ENCODE measurements at places on chromosomes 3 and 15.

DNA sequence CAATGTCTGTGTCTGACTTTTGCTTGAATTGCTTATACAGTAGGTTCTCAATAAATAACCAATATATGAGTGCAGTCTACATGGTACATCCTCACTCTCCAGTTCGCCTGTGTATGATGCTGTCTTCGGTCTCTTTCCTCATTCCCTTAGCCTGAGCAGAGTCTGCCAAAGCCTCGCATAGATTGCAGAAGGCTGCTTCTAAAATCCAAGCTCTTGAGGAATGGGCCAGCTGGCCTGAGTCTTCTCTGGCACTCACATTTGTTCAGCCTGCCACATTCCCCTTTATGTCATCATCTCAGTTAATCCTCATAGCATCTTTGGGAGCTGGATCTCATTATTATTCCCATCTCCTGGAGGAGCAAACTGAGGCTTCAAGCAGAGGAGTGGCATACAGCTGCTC lies 27.2 kb upstream of the ADAMTS7 start:
- no peak for DNase-seq

DNA sequence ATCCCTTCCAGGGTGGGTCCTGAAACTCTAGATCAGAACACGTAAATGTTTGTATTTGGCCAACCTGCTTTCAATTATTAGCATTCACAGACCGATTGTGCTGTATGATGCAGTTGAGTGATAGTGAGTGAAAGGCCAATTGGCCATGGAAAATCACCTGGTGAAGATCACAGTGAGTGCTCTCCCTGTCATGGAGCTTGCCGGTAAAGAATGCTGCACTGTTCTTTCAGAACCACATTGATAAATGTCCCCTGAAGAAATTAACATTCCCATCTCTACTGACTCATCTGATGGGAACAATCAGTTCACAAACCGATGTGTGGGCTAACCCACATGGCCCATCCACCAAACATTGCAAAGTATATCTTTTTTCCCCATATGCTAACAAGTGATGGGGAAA lies 324.8 kb upstream of the TBL1XR1 start:
- no peak for DNase-seq

DNA sequence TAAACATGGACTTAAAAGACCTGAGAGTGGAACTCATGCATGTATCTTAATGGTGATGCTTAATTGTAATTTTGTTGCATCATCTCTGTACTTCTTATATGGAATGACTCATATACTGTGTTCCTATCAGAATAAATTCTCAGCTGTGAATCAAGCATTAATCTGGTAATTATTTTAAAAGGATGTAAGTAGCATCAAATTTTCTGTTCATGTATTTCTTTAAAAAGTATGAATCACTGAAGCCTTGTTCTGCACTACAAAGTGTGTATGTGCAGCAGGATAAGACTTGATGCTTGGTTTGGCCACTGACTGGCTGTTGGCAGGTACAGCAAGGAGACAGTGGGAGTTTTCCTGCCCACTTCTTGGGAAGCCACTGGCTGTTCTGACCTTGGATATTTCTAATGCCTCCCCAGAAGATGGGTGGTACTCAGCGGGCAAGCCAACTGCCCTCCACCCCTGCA lies 123.9 kb downstream of the ANO10 start:
- DNase-seq, result no peak

DNA sequence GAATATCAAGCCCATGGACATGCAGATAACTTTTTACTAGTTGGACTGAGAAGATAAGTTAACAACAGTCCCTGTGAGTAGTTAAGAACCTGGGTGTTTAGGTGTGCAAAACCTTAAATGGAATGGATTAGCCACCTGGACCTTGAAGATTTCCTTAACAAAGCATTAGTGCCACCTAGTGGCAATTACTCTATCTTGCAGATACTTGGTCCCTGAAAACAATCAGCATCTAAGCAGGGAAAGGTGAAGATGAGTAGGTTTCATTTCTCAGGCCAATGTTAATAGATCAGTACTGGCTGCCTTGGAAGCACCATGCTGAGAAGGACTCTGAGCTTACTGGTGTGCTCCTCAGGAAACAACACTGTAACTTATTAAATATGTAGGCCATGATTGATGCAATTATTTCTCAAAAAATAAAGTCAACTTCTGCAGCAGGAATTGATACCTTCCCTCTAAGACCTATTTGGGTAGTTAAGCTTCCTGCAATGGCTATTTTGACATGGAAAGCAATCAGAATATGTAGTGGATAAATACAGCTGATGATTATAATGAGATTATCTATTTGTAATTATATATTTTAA lies 329.4 kb downstream of the TBC1D5 start:
- DNase-seq, result no peak

DNA sequence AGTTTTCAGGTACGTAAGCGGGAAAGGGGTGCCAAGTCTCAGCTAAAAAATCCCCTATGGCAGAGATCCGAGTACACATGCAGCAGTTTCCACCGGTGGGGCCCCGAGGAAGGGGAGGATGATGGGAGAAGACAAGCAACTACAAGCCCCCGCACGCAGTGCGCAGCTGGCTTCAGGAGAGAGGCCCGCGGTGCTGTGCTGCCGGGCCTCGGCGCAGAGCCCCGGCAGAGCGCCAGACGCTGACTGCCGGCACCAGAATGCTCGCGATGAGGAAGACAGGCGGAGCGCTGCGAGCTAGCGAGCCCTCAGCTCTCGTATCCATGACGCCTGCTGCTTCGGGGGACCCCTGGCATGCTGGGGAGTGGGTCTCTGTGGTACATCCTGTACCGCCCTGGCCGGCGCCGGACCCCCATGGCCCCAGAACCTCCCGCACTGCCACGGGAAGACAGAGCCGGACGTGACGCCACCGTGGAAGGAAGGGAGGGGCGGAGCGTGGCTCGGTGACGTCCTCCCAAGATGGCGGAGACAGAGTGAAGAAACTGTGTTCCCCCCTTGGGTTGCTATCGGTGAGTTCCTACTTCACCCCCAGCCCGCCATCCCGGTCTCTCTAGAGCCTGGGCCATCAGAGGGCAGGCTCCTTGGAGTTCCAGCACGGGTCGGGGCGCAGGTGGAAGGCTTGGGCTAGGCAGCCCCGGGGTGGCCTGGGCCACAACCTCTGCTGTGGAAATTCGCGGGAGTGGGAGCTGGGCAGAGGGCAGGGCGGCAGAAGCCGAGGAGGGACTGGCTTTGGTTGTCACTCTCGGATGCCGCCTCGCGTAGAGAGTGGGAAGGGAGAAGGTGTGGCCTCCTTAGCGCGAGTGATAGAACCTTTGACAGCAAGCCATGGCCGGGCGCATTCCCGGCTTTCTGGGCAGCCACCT lies at the start of gene MYNN:
Gene MYNN (plus strand): TSS at position 500 of the 920 bp plus-strand sequence. CDS start 900 bp downstream, outside the sequence.
- peak; percentile 88 for DNase-seq

DNA sequence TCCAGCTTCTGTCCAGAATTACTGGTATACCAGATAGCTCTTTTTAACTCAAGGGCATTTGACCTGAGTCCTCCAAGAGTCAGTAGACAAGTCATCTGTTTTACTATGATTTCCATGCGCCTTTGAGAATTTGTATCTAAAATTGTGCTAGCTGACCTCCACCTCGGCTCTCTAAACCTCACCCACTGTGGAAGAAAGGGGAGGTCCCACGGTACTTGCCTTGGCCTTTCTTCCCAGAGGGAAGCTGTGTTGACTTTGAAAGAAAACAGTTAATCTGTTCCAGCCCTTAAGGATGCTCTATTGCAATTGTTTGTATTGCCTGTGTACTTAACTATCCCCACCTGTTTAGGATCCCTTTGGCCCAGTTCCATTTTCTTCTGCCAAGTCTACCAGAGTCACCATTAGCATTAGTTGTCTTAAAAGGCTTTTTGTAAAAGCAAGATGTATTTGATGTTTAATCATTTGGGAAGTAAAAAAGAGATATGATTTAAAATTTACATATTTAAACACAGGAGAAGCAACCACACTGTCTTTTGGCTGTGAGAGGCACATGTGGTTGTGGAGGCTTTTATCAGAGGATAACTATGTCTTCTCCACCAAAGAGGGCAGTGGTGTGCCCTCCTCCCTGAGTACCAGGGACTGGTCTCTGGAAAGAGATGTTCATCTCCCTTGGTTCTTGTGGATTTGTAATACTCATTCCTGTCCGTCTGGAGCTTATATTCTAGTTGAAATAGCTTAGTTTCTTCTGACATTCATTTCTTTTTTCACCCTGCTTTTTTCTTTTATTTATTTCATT lies 88.8 kb downstream of the CRTC3 start:
- DNase-seq, result no peak

DNA sequence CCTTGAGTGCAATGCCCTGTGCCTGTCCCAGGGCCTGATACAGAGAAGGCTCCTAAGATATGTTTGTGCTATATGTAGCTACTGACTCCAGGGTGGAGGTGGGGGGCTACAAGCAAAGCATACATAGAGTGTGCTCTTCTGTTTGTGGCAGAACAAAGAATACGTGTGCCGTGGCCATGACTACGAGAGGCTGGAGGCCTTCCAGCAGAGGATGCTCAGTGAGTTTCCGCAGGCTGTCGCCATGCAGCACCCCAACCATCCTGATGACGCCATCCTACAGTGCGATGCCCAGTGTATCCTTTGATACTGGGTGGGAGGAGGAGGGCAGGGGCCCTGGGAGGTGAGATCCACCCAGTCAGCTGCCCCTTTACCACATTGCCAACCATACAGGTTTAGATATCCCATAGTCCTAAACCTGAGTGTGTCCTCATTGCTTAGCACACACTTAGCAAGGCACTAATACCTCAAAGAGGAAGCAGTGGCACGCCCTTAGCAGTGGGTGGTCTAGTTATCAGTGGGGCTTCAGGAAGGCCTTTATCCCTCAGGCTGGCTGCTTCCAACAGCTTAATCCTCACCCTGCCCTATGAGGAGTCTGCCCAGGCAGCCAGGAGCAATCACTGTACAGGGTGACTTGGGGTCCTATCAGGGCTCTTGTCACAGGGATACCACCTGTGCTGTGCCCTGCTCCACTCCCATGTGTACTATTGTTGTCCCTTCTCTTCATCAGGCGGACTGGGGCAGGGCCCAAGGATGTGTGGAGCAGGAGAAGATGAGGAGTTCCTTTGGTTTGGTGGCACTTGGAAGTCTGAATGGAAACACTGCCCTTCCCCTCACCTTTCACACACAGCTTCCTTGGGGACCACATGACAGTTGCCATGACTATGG lies 30.1 kb upstream of the MANF start:
- DNase-seq, result no peak

- no peak for DNase-seq
Observed at GRCh38 chr3:127053026-127053425, 70.1 kb downstream of the PLXNA1 start.

GRCh38 chr3:29279806-29280205 lies 1.1 kb upstream of the RBMS3 start:
- DNase-seq, result no peak

- DNase-seq, result no peak
Observed at GRCh38 chr15:64943512-64944225, 32.0 kb downstream of the ANKDD1A start.

DNA sequence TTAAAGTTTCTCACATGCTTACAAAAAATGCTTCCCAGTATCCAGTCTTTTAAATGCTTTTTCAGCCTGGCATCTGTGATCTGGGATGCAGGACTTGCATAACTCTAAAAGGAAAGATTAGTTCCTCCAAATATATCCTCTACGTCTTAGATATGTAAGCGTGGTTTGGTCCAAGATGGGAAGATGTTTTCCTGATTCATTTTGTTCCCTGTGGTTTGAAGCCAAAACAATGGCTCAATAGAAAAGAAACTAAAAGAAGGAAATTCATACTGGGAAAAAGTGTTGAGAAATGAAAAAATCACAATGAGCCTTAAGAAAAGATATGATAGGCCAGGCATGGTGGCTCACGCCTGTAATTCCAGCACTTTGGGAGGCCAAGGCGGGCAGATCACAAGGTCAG lies 1002.8 kb downstream of the NAALADL2 start:
- no peak for DNase-seq

- DNase-seq, result no peak
Observed at GRCh38 chr3:170643831-170644230, 58.0 kb upstream of the SLC7A14 start.

GRCh38 chr3:53243165-53243564 lies 12.7 kb downstream of the TKT start:
- DNase-seq, result no peak

- DNase-seq, result no peak
Observed at GRCh38 chr3:52704611-52705437, 767 bp downstream of the GLT8D1 start.

- DNase-seq, result no peak
Observed at GRCh38 chr3:46959161-46959511, 17.4 kb downstream of the CCDC12 start.

DNA sequence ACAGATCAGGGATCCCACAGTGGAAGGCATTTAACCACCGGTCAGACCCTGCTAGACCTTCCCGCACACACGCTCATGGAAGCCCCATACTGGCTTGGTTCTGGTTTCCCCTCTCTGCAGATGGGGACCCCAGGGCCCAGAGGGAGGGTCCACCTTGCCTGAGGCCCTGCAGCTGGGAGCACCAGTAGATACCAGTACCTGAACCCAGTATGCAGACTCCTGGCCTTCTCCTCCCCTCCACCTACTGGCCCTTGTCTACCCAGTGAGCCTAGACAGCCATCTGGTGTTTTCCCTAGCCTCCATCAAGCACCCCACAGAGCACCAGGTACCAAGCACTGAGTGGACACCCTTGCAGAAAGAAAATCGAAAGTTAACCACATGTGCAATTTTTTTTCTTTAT lies 65.1 kb downstream of the MEGF11 start:
- DNase-seq, result no peak

DNA sequence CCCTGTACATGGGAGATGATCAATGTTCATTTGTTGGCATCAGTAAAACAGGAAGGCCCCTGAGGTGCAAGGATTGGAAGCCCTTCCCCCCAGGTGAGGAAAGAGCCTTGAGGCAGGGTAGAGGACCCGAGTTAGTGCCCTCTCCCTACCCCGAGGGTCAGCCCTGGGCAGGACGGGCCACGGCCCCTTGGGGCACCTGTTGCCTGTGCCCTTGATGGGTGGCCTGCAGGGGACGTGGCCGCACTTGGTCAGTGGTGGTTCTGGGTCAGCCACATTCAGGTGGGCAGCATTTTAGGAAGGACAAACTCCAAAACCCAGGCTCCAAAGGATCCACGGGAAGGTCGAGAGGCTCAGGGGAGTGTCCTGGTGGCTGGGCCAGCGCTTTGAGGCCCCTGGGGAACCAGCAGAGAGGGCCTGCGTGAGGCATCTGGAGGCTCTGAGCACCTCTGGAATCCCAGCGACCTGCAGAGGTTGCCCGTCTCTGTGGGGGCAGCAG lies 15.8 kb upstream of the RPUSD3 start:
- DNase-seq, result no peak

GRCh38 chr3:136162322-136162721 lies 33.8 kb downstream of the MSL2 start:
- no peak for DNase-seq

DNA sequence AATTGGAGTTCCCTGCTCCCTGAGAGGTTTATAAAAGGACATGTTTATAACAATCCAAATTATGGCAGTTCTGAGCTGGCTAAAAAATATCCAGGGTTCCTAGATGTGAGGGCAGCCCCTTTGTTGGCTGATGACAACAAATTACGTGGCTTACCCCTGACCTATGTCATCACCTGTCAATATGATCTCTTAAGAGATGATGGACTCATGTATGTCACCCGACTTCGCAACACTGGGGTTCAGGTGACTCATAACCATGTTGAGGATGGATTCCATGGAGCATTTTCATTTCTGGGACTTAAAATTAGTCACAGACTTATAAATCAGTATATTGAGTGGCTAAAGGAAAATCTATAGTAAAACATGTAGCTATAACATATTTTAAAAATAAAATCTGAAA lies 13.9 kb downstream of the AADAC start:
- DNase-seq, result no peak

- DNase-seq, result no peak
Observed at GRCh38 chr3:42703695-42704025, 1.1 kb upstream of the HHATL start.

GRCh38 chr15:32636908-32637567 lies 4.5 kb upstream of the SCG5 start:
- DNase-seq, result no peak

GRCh38 chr3:51378065-51378464 lies 7.0 kb upstream of the MANF start:
- DNase-seq, result no peak
